ENCODE measurements at places on chromosomes 5 and 9.

- no peak for DNase-seq
Observed at GRCh38 chr5:40720069-40720468, 35.7 kb downstream of the TTC33 start.

DNA sequence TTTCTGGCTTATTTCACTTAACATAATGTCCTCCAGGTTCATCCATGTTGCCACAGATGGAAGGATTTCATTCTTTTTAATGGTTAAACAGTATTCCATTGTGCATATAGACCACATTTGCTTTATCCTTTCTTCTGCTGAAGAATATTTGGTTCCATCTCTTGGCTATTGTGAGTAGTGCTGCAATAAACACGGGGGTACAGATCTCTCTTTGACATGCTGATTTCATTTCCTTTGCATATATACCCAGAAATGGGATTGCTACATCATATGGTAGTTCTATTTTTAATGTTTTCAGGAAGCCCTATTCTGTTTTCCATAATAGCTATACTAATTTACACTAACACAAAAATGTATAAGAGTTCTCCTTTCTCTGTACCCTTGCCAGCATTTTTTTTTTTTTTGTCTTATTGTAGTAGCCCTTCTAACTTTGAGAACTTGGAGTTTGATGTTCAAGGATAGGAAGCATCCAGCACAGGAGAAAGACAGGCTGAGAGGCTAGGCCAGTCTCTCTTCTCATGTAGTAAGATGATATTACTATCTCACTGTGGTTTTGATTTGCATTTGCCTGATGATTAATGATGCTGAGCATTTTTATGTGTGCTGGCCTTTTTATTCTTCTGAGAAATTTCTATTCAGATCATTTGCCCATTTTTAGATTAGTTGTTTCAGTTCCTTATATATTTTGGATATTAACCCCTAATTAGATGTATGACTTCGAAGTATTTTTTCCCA is 592.2 kb upstream of the ZNF608 start:
- DNase-seq, result no peak

- no peak for DNase-seq
Observed at GRCh38 chr5:124417196-124417595, 329.2 kb downstream of the ZNF608 start.

GRCh38 chr5:133930813-133931090 is 37.7 kb downstream of the C5orf15 start:
- no peak for DNase-seq
